HepG2 (cell line): ENCODE measurements at places on chromosomes 2 and 18. TPM values are rescaled to one million over a fixed set of nuclear protein-coding genes. Genes with fewer than 3 reads are reported as not detected.
A peak's percentile ranks its signal among the peaks of the same experiment; 100 is the strongest.

GRCh38 chr2:651951-652373 is 25.2 kb downstream of the TMEM18 start:
- DNase-seq = no peak

DRC1 gene
- 0.07 and 0.08 TPM in 2 replicates for total RNA-seq

DNA sequence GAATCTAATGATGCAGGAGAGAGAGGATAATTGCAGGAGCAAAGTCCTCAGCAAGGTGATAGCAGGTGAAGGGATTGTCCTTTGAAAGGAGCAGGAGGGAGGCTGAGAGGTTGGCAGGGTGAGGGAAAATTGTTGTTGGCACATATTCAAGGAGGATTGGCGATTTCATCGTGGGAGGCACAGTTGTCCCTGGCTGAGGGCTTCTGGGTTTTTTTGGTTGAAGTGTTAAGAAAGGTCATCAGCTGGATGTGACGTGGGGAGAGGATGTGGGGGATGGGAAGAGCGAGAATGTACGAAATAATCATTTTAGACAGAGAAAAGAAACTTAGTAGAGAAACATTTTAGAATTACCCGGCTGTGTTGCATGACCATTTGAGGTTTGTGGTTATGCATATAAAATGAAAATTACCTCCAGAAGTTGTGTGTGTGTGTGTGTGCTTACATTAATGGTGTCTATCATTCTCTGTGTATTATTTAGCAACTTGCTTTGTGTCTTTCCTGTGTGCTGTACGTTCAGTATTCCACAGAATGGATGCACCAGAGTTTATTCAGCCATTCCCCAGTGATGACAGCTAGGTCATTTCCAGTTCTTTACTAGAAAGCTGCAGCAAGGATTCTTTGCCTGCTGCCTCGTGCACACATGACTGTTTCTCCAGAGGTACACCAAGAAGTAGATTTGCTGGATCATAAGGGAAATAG is 67.6 kb downstream of the SDC1 start:
- no peak for DNase-seq

DNA sequence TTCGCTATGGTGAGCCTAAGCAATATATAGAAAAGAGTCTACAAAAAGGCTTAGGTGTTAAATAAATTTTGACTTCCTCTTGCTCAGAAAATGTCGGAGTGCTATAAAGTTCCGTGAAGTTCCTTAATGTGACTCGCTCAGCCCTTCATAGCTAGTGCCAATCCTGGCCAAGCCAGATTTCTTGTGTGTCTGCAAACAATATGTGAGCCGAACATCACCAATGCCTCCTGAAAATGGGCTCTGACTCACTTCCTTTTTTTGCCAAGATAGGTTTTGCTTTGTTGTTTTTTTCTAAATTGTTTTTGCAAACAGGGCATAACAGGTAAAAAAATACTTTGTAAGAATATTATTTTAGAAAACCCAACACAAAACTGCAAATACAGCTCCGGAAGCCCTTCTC is 26.1 kb downstream of the CDC42EP3 start:
- DNase-seq = no peak

- no peak for DNase-seq
These were observed 242.9 kb upstream of the GYPC start for GRCh38 chr2:126413079-126413478.

GRCh38 chr2:9250498-9251153 is 44.0 kb downstream of the ASAP2 start:
- DNase-seq = no peak

DNA sequence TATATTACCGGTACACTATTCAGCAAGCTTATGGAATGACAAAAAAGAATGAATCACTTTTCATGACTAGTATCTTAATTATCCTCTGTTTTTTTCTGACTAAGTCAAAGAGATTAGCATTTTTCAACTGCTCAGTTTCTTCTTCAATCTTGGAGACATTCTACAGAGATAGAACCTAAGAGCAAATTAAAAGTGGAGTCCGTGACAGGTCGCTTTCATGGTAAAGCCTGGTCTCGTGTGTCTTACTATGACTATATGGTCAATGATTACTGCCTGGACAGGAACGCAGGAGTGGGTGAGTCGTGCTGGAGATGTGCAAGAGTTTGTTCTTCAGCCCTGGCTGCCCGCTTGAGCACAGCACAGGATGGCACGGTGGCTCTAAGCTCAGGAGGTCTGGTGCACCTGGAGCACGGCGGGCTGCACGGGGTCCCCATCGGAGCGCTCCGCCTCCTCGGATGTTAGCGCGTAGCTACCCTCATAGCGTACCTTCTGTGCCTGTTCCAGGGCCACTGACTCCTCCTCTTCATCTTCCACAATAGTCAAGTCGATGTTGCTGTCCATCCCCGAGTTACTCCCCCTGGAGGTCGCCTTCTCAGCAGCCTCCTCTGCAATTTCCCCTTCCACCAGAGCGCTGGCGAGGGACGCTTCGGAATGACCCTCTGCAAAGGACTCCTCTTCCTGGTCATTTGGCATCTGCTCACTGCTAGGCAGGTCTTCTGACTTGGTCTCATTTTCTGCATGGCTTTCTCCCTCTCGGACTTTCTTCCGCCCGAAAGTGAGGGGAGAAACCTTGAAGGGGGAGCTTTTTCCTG is 11.1 kb downstream of the CAVIN2 start:
- no peak for DNase-seq

CD28 gene
- not detected in 2 replicates for total RNA-seq

GRCh38 chr18:30658306-30658705 is 384.2 kb downstream of the DSC3 start:
- DNase-seq = no peak

DNA sequence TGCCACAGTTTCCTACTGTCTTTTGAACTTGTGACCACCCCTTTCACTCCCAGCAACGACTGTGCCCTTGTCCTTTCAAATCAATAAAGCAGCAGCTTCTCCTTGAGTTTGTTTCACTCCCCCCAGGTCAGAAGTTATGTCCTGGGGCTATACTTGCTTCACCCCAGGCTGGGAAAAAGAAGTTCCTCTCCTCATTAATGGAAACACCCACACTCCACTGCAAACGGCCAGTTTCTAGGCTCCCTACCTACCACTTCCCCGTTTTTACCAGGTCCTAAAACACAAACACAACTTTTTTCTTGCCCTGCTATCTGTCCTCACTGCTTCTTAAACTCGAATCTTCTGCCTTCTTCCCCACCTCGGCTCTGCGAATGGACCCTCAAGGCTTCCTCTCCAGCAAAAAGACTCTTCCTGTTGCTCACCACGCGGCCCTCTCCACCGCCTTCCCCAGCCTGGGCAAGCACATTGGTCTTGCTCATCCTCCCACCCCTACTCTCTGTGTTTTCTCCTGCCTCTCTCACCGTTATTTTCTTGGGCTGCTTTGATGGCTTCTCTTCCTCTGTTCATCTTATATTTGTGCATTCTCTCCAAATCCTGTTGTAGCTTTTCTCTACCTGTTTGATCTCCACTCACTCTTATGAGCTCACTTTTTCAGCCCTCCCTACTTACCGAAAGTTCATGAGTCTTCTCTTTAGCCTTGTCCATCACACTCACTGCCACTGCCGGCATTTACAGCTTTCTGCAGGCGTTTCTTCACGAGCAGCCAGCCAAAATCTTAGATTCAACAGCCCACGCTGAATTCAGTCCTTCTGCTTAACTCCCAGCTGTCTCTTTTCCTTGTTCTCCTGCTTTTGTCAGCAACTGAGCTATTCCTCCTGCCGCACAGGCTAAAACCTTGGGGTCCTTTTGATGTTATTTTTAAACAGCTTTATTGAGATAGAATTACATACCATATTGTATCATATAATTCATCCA is 7.0 kb upstream of the SP5 start:
- DNase-seq = no peak

VAMP8 gene
- 83.3 and 97.0 TPM in 2 replicates for total RNA-seq

DNA sequence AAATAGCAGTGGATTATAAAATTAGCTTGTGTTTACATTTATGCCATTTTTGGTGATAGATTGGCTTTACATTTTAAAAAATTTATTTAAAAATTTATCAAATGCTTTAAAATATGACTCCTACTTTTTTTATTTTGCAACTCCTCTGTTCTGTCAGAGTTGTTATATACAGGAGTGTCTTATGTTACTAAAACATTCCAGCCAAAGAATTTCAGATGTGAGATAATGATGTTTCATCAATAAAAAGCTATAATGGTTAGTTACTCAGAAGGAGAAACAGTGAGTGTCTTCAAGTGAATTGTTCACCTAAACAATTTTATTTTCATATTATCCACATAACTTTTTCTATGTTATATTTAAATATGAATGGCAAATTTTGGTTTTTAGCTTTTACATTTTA is 52.7 kb downstream of the GLS start:
- no peak for DNase-seq

C2orf72 gene
- 147 and 152 TPM in 2 replicates for total RNA-seq

SLC25A52 gene
- 0.46 and 1.1 TPM in 2 replicates for total RNA-seq

GRCh38 chr2:170409164-170409535 is 231.2 kb downstream of the MYO3B start:
- peak; percentile 71 for DNase-seq

DNA sequence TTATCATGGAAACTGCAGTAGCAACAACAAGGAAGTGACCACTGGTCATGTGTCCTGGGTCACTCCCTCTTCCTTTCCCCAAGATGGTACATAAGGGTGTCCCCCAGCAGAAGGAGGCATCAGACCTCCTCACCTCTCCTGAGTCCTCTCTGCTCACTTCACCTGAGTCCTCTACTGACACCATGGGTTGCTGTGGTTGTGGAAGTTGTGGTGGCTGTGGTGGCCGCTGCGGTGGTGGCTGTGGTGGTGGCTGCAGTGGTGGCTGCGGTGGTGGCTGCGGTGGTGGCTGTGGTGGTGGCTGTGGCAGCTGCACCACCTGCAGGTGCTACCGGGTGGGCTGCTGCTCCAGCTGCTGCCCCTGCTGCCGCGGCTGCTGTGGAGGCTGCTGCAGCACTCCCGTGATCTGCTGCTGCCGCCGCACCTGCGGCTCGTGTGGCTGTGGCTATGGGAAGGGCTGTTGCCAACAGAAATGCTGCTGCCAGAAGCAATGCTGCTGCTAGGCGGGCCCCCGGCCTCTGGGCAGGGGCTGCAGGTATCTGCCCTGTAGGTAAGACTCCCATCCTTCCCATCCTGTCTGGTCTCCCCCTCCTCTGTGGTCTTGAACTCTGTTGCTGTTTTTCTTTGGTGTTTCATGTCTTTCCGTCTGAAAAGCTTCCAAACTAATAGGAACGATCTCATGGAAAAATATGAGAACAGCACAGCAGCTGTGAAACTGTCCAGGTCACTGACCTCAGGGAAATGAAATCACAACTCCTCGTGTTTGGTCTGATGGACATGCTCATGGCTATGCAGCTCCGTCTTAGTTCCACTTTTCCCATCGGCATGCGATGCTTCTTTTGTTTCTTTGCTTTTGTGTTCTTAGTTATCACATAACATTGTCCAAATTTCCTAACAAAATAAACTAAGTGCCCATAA is at the start of gene SCYGR4:
SCYGR4 (plus strand) TSS at position 183 of the 915 bp plus-strand sequence; CDS start at position 183, 0 bp downstream.
- DNase-seq = no peak

GRCh38 chr2:197181491-197181890 is 129.1 kb downstream of the ANKRD44 start:
- DNase-seq = no peak

HTR2B gene
- total RNA-seq = not detected in 2 replicates

HES6 gene
- 59.0 and 82.8 TPM in 2 replicates for total RNA-seq

GRCh38 chr2:233991196-233991595 is 59.3 kb upstream of the SPP2 start:
- no peak for DNase-seq
